ENCODE measurements at places on chromosomes 2 and 18.

GRCh38 chr2:99729104-99730025 is 239.5 kb upstream of the REV1 start:
- peak; percentile 85 for DNase-seq

DNA sequence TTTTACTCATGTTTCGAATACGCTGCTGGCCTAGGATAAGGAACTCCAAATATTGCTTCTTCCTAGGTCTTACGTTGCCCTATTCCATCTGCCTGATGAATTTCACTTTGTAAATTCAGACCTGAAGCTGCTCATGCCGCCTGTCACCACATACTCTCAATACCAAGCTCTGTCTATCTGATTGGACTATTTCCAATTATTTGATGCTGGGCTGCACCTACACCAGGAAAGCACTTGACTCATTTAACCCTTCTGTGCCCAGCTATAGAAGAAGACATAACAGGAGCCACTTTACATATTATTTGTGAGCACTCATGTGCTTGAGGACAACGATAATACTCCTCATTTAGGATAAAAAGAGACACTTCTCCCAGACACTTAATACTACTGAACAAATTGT is 1293.9 kb upstream of the LRRTM1 start:
- no peak for DNase-seq

DNA sequence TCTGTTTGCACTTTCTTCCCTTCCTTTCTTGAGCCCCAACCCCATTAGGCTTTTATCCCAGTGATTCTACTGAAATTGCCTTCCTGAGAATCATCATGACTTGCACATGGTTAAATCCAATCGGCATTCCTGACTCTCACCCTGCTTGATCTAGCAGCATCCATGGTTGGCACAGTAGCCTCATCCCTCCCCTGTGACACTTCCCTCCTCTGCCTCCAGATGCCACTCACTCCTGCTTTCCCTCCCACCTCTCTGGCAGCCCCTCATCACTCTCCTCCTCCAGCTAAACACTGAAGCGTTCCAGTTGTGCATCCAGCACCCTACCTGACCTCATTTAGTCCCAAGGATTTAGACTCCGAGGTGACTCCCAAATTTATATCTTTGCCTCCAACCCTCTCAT is 114.7 kb downstream of the GALNT14 start:
- DNase-seq: no peak

GRCh38 chr18:75227535-75228296 is 17.1 kb downstream of the TSHZ1 start:
- no peak for DNase-seq

DNA sequence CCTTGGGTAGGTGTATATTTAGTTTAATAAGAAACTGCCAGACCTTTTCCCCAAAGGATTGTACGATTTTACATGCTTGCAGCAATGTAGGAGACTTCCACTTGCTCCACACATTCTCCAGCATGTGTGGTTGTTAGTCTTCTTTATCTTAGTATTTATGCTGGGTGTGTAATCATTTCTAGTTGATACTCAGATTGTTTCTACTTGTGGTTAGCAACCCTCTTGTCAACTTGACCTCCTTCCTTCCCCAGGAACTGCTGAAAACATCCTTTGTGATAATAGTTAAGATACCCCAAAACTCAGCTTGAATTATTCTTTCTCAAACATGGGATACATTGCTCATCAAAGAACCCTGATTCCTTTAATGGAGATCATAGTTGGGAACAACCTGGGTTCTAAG is 37.2 kb upstream of the CYBRD1 start:
- DNase-seq: no peak

Measured in AG08395 (cell line).